ENCODE measurements at places on chromosomes 13 and 19.
A peak's percentile ranks its signal among the peaks of the same experiment; 100 is the strongest.

- H3K36me3 ChIP-seq, result no peaks in the 10 kb centered on the region
- DNase-seq, result no peak
- peaks cover 99% of the 10 kb centered on the region for H3K27me3 ChIP-seq
- H3K4me3 ChIP-seq, result peak overlapping the region; percentile 10
- H3K27ac ChIP-seq, result no peak overlapping the region
- H3K4me1 ChIP-seq, result peaks cover 26% of the 10 kb centered on the region
Measured at GRCh38 chr19:13016628-13017305, 21.5 kb downstream of the NFIX start.

- peaks cover 12% of the 10 kb centered on the region for H3K27me3 ChIP-seq
- H3K27ac ChIP-seq, result no peak overlapping the region
- no peaks in the 10 kb centered on the region for H3K4me1 ChIP-seq
- no peak overlapping the region for H3K4me3 ChIP-seq
- no peaks in the 10 kb centered on the region for H3K36me3 ChIP-seq
Measured at GRCh38 chr13:113114511-113115362, 7.9 kb upstream of the F10 start.

DNA sequence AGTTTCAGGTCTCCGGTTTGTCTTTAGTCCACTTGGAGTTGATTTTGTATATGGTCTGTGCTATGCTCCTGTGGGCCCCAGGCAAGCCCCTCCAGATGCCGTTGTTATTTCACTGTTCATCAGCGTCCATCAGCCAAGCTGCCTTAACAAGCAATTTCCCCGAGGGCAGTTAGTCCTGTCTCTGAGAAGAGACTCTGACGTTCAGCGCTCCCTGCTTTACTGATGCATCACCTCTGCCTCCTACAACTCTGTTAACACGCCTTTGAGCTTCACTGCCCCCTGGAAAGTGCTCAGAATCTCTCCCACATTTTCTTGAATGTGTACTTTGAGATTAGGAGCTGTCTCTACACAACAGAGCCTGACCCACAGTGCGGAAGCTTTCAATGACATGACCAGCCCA lies 41.8 kb upstream of the UBAC2 start:
- H3K4me1 ChIP-seq, result peaks cover 27% of the 10 kb centered on the region
- H3K27me3 ChIP-seq, result peaks cover 5% of the 10 kb centered on the region
- H3K36me3 ChIP-seq, result no peaks in the 10 kb centered on the region
- H3K27ac ChIP-seq, result peak overlapping the region; percentile 83

DNA sequence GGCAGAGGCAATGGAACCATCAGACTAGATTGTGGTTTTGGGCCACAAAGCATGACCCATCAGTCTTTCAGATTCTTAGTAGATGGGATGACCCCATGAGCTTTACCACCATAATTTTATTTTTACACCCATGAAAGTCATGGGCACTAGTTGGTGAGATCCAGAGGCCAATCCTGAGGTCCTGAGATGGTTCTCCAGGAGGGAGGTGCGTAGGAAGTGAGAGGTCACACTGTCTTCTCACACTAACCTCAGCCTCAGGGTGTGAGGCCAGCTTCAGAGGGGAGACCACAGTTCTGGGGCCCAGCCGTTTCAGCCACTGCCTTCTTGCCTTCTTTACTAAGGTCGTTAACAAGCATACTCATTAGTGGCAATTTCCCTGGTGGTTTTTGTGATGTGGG lies 106.4 kb downstream of the AKAP11 start:
- no peak overlapping the region for H3K4me3 ChIP-seq
- H3K4me1 ChIP-seq, result no peaks in the 10 kb centered on the region

DNA sequence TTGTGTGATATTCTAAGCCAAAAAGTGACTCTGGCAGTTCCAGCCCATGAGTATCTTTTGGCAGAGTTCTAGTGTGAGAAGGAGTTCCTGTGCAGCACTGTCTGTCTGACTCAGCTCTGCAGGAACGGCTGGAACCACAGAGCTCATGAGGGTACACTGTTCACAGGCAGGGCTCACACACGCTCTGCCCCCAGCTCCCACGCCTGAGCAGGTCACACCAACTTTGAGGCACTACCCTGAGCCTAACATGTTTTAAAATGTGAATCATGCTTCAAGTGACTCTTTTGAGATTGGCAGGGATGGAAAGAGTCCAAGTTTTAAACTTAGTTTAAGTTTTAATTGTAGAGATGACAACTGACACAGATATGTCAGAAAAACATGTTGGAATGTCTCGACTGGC lies 1203.3 kb downstream of the UQCRFS1 start:
- no peaks in the 10 kb centered on the region for H3K36me3 ChIP-seq
- peaks cover 7% of the 10 kb centered on the region for H3K4me1 ChIP-seq
- no peak for DNase-seq
- no peak overlapping the region for H3K4me3 ChIP-seq
- H3K27me3 ChIP-seq, result peaks cover 33% of the 10 kb centered on the region

Measured in type B pancreatic cell (in vitro differentiated cells).